ENCODE measurements at places on chromosomes 1 and 21.

GRCh38 chr1:27301052-27301422, 20.9 kb upstream of the TMEM222 start:
- DNase-seq, result no peak

DNA sequence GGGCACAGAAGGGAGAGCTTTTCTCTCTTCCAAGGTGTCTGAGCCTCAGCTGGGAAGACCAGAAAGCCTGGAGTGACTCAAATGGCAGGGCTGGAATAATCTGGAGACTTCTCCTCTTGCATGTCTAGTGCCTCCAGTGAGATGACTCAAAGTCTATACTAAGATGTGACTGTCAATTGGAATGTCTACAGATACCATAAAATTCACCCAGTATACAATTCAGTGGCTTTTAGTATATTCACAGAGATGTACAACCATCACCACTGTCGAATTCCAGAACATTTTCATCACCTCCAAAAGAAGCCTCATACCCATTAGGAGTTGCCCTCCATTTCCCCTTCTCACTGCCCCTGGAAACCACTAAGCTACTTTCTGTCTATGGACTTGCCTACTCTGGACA, 47.9 kb upstream of the CNN3 start:
- DNase-seq, result no peak

- no peak for DNase-seq
These were observed 23.1 kb upstream of the MCOLN2 start for GRCh38 chr1:85019994-85020393.

DNA sequence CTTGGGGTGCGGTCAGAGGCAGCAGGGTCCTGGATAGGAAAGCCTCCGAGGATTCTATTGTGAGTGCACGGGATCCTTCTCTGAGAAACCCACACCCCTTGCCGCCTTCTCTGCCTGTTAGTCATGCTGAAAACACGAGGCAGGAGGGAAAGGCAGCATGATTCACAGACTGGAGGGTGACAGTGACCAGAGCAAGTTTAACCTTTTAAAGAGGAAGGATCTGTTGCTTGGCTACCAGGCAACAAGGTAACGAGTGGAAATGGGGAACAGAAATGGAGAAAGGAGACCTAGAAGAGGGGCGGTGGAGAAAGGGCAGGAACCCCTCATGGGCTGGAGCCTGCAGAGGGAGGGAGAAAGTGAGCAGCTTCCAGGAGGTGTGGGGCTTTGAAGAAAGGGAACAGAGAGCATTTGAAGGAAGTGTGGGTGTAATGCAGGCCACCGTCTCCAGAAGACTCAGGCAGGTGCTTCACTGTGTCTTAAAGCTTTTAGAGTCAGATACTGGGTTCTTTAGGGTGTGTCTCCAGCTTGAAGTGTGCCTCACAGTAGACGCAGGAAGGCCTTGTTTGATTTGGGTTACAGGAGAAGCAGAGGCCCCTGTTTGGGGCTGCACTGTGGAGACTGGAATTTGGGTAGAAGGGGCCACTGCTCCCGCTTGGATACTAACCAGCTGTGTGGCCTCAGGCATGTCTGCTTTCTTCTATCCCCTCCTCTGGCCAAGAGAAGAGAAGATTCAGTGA, 19.1 kb downstream of the OPTC start:
- no peak for DNase-seq

DNA sequence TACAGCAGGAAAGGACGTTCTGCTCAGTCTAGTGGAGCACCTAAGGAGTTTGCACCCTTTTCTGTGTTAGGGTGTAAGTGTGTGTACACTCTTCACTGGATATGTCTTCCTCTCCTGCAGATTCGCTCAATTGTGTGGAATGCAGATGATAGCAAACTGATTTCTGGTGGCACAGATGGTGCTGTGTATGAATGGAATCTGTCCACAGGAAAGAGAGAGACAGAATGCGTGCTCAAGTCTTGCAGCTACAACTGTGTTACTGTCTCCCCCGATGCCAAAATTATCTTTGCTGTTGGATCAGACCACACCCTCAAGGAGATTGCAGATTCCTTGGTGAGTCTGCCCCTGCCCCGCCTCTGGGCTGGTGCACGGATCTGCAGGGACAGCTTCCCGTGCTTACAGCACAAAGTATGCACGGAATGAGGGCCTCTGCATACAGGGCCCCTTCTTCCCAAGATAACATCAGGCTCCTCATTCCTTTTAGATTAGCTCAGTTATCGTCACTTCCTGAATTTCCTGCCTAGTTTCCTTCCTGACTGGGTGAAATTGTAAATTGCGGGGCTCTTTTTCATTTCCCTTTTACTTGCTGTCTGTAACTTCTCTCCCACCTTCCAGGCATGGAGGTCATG, 34.6 kb downstream of the CFAP57 start:
- DNase-seq, result no peak

GRCh38 chr1:166859597-166859996, 16.5 kb downstream of the TADA1 start:
- no peak for DNase-seq

DNA sequence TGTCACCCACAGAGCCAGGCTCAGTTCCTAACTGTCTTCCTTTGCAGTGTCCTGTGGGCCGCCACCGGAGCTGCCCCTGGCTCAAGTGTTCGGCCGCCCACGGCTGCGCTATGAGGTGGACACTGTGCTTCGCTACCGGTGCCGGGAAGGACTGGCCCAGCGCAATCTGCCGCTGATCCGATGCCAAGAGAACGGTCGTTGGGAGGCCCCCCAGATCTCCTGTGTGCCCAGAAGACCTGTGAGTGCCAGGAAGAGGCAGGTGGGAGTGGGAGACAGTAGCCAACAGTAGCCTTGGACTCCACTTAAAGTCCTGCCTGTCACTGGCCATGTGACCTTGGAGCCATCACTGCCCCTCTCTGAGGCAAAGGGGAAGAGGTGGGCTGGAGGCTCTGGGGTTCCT, 16.6 kb downstream of the BCAN start:
- DNase-seq, result no peak

DNA sequence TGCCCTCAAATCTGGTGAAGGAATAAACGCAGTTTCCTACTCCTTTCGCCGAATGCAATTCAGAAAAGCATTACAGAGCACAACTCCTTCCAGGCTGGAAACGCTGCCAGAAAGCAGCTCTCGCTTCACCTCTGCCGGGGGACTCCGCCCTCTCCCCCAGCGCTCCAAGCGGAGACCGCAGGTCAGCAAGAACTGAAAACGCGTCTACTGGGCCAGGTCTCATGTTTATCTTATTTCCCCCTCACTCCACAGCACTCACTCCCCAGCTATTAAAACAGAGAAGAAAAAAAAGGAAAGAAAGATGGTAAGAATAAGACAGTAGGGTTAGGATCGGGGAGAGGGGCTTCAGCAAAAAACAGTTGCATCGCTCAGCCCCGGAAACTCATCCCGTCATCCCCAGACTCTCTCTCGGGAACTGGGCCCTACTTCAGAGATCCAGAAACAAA, 833 bp upstream of the RCOR3 start:
- peak; percentile 43 for DNase-seq

DNA sequence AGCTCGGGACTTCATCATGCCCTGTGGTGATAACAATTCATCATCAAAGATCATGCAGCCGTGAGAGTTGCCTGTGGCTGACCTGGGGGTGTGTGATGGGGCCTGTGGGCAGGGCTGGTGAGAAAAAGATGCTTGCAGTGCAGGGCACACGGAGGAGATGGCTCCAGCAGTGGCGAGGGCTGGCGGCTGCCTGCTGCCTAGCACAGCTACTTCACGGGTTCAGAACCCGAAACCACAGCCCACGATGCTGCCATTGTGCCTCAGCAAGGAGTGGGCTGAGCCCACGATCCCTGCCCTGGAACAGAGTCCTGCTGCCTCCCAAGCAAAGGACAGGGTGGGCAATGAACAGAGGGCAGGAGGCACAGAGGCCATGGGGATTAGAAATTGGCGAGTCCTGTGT, 631 bp upstream of the KRTAP10-9 start:
- DNase-seq, result no peak
